ENCODE measurements at places on chromosomes 7 and 10. TPM values are rescaled to one million over a fixed set of nuclear protein-coding genes. Genes with fewer than 3 reads are reported as not detected.

The AS3MT gene
- 0.34 TPM for total RNA-seq

The TEX47 gene
- total RNA-seq: not detected

The HOXA7 gene
- total RNA-seq: 21.7 TPM

The LRRD1 gene
- total RNA-seq: 0.17 TPM

The SUFU gene
- total RNA-seq: 0.40 TPM

The TMEM196 gene
- total RNA-seq: not detected

The TMEM229A gene
- total RNA-seq: not detected

The SFMBT2 gene
- 4.3 TPM for total RNA-seq

The FKBP9 gene
- total RNA-seq: 68.6 TPM

The FAM107B gene
- 15.6 TPM for total RNA-seq

The NFE2L3 gene
- total RNA-seq: 273 TPM

The RBP3 gene
- total RNA-seq: not detected

The ANKRD7 gene
- total RNA-seq: 7.9 TPM

The CYP3A7 gene
- not detected for total RNA-seq

The OR2F1 gene
- not detected for total RNA-seq

The CCDC146 gene
- total RNA-seq: 0.34 TPM

The FRAT1 gene
- 1.3 TPM for total RNA-seq

The CHCHD1 gene
- total RNA-seq: 31.0 TPM

The ADAM12 gene
- 59.9 TPM for total RNA-seq

The CC2D2B gene
- 0.29 TPM for total RNA-seq

The AKR1B15 gene
- total RNA-seq: not detected

The DNAH11 gene
- 30.2 TPM for total RNA-seq

Data from Daoy (cell line).